Fibroblast of upper back skin (primary cell): ENCODE measurements at places on chromosomes 4 and X.

DNA sequence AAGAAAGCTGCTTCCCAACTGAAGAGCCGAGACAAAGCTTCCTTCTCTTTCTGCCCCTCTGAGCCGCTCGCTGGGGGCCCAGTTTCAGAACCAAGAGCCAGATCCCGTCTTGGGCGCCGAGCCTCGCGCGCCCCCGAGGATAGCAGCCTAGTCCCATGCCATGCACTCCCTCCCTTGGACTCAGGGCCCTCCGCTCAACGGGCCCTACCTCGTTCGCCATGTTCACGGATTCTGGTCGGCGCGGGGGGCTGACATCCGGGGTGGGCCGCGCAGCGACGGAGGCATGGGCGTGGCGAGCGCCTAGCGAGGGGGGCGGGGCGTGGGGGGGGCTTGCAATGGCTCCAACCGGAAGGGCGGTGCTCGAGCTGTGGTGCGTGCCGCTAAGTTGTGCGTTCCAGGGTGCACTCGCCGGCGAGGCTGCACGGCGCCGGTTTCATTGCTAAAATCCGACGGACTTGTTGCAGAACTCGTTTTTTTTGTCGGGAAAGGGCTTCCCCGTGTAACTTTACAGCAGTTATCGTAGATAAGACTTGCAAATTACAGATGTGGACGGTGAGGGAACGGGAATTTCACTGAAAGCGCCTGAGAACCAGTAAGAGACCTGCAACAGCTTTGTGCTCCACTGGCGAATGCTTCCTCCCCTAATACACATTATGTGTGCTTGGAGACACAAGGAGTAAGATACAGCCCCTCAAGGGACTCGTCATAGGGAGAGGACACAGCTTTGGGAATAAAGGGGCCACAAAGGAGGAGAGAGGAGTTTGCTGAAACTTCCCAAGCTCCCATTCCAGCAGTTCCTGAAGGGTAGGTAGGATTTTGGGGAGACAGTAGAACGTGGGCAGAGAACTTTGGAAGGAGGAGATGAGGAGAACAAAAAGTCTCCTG is at the start of gene ADH5:
Gene ADH5 (minus strand): TSS at position 308 of the 885 bp plus-strand sequence. CDS start 88 bp downstream, at position 220.
- peak; percentile 87 for DNase-seq

GRCh38 chr4:168725930-168726329 is 229.1 kb downstream of the PALLD start:
- DNase-seq: no peak

DNA sequence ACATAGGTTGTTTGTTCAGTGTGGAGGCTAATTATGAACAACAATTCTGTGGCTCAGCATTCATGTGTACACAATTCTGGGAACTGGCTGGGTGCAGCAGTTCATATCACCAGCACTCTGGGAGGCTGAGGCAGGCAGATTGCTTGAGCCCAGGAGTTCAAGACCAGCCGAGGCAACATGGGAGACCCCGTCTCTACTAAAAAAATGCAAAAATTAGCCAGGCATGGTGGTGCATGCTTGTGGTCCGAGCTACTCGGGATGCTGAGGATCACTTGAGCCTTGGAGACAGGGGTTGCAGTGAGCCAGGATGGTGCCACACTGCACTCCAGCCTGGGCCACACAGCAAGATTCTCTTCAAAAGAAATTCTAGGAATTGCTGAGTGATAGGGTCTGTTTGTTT is 4.5 kb upstream of the PPP2R2C start:
- DNase-seq: no peak

DNA sequence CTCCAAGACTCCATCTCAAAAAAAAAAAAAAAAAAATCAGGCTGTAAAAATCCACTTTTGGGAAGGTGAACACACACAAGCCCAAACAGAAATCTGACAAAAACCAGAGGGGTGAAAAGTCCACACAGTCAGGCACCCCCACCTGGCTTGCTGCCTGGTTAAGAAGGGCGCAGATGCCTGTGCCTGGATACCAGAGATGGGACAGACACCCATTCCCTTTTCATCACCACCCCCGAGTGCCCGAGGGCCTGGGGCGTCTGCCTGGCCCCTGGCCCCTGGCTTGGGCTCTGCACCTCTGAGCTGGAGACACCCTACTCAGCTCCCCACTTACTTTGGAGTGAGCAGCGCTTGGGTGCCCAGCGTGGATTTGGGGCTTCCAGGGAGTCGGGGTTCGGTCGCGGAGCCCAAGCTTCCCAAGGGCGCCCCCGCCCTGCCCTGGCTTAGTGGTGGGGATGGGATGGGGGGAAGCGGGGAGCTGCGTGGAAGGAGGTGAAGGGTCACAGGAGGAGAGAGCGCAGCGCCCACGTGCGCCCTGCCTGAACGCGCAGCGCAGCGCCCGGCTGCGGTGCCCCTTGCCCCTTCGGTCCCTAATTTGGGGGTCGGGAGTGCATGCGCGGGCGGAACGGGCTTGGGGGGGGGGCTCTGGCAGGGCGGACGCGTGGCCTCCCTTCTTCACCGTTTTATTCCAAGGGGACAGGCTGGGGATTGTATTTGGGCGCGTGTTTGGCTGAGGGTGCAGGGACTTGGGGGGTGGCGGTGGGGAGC is 11.3 kb downstream of the SHOX start:
- DNase-seq: no peak

- no peak for DNase-seq
Observed at GRCh38 chr4:16731776-16732380, 166.6 kb downstream of the LDB2 start.

DNA sequence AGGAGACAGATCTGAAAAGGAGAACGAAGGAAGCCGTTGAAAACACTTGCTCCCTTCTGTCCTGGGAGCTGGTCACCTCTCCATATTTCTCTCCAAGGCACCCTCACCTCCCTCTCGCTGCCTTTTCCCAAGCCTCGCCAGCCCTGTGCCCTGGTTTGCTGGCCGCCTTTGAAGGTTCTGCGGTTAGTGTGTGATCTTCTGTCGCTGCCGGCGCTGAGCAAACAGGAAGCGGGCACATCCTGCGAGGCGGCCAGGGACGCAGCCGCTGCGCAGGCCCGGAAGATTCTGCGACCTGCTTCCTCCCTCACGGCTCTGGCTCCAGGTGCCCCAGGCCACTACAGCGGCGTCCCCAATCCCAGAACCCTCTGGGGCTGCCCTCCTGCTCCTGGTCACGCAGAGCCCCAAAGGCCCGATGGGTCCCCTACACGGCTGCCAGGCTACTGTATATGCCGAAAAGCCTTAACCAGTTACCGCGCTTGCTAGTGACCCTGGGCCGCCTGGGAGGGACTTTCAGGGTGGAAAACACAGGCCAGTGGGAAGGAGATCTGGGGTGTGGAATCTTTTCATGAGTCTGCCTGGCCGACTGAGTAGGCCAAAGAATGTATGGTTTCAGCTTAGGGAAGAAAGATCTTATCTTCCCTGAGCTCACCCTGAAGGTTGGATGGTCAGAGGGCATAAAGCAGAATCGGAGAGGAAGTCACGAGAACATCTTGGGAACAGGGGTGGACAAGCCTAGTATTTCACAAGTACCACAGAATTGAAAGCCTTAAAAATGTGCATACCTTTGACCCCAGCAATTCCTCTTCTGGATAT is 2.3 kb upstream of the SASH3 start:
- no peak for DNase-seq

DNA sequence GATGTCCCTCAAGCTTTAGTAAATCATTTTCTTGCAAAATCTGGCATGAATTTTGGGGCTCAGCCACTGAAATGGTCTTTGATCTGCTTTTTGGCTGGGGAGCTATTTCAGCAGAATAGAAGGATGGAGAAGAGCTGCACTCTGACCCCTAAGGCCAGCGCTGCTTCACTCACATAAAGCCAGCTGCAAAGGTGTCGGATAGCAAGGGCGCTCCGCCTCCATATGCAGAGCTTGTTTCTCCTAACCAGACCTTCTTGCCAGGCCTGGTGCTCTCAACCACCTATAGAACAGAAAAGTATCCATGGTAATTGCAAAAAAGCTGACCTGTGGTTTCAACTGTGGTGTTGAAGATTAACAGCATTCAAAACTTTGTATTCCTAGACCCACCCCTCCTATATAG is 24.1 kb upstream of the COQ2 start:
- DNase-seq: no peak

DNA sequence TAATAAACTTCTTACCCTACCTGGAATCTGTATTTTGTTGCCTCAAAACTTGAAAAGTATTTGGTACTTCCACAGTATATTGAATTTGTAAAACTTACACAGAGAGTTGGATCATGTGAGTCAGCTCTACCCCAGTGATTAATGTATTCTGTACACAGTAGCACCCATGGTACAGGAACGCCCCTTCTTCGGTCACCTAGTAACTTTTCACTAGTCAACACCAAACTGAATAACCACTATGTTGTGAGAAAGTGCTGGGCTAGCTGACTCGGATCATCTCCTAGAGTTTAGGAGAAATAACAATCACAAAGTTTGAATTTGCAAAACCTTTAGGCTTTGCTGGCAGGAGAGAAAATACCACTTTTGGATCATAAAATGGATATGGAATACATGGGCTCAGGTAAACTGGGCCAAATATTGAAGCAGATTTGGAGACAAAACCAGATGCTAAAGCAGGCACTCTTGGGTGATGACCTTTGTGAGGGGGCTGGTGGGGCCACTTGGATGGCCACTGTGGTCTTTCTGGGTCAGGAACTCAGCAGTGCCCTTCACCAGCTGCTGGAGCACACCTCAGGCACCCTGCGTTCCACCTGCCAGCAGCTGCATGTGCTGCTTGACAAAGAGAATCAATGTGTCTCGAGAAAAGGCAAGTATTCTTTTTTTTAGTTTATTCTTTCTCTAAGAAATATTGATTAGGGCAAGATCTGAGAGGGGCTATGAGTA is at the start of gene DTHD1:
Gene DTHD1 (plus strand): TSS at position 233 of the 723 bp plus-strand sequence. CDS start 143 bp downstream, at position 376.
- DNase-seq: no peak

DNA sequence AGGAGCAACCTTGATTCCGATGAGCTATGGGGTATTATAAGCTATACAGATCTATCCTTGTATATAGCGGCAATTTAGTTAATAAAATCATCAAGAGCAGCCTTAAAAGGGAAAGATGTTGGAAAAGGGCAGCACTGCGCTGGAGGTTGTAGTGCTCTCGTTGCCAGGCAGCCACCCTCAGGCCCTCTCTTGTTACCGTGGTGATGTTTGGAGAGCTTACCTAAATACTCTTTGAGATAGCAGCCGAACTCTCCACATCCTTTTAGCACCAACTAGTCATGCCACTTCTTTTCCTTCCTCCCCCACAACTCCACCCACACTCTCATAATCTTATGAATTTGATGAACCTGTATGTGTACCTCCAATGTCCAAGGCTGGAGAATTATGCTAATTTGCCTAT is 3.8 kb upstream of the RADX start:
- no peak for DNase-seq

DNA sequence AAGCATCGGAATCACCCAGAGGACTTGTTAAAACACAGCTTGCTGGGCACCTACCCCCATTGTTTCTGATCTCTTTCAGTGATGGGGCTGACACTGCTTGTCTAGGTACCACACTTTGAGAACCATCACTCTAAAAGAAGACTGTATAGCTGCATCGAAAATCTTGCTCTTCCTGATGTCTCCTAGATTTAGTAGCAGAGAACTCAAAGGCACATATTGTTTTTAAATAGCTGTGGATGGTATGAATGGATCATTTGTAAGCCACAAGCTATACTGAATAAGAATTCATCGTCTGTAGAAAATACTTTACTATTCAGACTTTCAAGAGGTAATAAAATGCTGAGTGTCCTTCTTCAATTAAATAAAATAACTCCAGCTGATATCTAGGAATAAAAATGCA is 405.4 kb downstream of the ANKRD50 start:
- DNase-seq: no peak

DNA sequence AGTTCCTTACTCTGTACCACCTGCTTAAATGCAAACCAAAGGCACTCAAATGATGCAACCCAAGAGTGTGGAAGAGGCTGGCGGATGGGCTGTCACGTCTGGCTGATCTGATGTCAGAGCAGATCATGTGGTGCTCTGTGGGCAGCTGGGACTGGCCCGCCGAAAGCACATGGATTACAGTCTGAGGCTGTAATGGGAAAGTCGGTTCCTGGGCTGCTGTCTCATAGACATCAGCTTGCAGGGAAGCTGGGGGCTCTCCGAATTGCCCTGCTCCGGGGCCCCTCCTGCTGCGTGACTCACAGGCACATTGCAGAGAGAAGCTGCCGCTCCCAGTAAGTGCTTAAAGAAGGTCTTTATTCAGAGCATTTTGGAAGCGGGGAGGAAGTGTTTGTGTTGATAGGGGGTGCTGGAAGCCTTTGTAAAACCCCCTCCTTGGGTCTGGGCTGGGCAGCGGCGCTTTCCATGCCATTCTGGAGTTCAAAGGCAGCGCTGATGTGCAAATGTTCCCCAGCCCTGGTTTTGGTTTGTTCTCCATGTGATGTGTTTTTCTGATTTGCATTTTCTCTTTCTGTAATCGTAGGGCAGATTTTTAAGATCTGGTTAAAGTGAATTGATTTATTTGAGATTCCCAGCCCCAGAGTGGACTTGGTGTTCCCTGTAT is 181.1 kb downstream of the LARP7 start:
- peak; percentile 94 for DNase-seq

DNA sequence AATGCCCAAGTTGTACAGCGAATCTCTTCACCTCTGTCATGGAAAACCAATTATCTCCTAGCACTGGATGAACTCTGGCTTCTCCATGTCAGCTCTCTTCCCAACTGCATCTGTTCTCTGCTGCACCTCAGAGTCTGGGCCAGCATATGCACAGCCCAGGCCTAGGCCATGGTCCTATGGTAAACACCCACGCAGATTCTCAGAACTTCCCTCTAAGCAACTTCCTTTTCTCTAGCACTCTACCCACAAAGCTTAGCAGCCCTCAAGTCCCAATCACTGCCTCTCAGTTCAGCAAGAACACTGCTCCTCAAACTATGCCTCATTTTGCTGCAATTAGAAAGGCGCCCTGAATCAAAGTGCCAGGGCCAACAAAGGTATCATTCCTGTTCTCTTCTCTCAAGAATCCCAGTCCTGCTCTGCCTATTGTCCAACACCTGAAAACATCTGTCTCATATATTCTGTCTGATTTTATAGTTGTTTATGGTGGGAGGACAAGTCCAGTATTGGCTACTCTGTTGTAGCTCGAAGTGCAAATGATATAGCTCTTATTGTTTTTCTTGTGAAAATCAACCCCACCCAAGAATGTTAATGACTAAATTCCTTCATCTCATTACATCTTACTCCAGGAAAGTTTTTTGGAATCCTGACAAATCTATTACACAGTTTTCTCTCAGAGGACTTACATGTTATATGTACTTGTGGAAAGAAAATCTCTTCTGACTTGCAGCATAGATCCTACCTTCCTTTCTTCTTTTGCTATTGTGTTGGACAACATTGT is 85.4 kb downstream of the DCHS2 start:
- DNase-seq: no peak

DNA sequence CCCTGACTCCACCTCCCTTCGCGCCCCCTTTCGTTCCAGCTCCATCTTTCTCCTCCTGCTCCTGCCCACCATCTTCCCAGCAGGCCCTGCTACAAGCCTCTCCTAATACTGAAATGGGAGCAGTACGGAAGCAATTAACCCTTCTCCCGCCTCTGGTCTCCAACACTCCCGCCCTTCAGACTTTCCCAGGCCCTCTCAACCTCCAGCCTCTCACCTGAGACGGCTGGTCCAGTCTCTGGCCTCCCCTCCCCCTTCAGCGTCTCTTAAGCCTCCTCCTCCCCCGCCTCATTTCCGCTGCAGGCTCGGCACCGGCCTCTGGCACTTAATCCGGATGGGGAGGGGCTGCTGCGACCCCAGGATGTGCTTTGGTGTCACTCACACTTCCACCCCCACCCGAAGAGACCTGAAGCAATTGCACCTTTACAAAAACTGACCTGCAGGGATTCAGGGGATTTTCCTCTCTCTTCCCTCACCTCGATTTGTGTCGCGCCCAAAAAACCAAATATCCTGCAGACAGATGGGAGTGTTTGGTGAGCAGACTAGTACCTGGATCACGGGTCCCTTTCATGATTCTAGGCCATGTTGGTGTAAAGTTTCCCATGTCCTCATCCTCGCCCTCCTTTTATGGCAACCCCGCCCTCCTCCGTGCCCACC is 657 bp downstream of the TCEAL8 start:
- peak; percentile 26 for DNase-seq
